AG20443 (cell line): ENCODE measurements at places on chromosomes 7 and 10.

- no peak for DNase-seq
Measured at GRCh38 chr10:47420305-47421056, 36.4 kb upstream of the ZNF488 start.

DNA sequence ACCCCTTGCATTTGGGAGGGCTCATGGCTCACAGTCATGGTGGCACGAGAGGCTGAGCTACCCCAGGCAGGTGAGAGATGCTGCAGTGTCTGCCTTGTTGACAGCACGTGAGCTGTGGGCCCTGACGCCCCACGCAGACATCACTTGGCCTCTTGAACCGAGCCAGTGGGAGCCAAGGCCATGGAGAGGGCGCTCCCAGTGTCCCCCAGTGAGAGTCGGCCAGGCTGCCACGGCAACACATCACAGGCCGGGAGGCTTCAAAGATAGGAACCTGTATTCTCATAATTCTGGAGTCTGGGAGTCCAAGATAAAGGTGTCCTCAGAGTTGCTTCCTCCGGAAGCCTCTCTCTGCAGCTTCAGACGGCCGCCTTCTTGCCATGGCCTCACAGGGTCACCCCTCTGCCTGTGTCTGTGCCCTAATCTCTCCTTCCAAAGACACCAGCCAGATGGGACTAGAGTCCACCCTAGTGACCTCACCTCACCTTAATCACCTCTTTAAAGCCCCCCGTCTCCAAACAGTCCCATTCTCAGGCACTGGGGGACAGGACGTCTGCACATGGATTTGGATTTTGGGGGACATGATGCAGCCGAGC lies 119.6 kb downstream of the KLF6 start:
- DNase-seq, result no peak

DNA sequence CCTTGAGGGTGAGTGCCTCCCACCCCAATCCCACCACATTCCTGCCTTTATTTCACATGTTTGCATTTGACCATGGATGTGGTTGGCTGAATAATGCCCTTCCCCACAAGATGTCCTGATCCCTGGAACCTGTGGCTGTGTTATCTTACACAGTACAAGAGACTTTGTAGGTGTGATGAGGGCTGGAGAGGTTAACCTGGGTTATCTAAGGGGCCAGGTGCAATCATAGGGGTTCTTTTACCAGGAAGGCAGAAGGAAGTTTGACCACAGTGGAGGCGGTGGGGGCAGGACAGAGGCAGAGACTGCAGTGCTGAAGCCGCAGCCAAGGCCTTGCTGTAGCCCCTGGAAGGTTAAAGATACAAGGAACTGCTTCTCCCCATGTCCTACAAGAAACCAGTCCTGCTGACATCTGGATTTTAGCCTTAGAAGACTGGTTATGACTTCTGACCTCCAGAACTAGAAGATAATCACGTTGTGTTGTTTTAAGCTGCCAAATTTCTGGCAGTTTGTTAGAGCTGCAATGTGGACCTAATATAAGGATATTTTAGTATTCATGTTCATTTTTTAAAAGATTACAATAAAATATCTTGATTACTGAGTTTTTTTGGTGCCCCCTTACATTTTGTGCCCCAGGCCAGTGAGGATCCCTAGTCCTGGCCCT lies 136.6 kb downstream of the ARHGAP22 start:
- DNase-seq, result no peak

GRCh38 chr7:33626869-33627268 lies 278.5 kb upstream of the BMPER start:
- no peak for DNase-seq

- DNase-seq, result peak; percentile 89
Measured at GRCh38 chr7:128827248-128827958, 2.8 kb upstream of the FLNC start.

GRCh38 chr10:13525663-13526062 lies 3.2 kb downstream of the BEND7 start:
- DNase-seq, result no peak

GRCh38 chr7:93945756-93946535 lies 24.4 kb downstream of the GNG11 start:
- no peak for DNase-seq

GRCh38 chr7:96188591-96188991 lies 133.3 kb downstream of the SLC25A13 start:
- peak; percentile 41 for DNase-seq
